ENCODE measurements at places on chromosomes 2 and 18. TPM values are rescaled to one million over a fixed set of nuclear protein-coding genes. Genes with fewer than 3 reads are reported as not detected.
A peak's percentile ranks its signal among the peaks of the same experiment; 100 is the strongest.

DNA sequence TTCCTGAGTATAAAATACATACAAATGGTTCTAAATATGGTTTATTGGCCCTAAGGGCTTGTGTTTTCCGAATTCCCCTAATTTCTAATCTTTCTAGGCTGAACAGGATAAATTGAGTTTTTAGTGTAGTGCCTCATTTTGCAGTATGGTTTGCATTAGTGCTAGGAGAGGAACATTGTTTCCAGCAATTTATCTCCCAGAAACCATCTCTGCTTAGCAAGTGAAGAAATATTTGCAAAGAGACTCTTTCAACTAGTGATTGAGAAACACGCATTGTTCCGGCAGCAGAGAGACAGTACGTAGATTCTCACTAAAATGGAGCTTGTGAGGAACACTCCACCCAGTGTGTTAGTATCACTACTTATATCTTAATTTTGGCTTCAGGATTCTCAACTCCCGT, 177.8 kb upstream of the EPAS1 start:
- no peak for DNase-seq
- H3K4me1 ChIP-seq = peaks cover 15% of the 10 kb centered on the region
- H3K4me3 ChIP-seq = no peak overlapping the region
- no peaks in the 10 kb centered on the region for H3K27me3 ChIP-seq
- H3K27ac ChIP-seq = no peak overlapping the region

DNA sequence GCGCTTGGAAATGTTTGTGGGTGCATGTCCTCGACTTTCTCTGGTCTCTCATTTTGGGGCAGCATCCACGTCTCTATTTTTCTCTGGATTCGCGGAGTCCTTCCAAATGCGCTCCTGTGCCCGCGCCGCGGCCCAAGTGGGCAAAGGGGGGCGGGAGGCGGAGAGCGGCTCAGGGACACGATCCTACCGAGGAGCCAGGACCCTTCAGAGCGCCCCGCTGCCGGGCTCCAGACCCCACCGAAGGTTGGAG, 990 bp downstream of the EPAS1 start:
- H3K4me1 ChIP-seq = peaks cover 10% of the 10 kb centered on the region
- no peaks in the 10 kb centered on the region for H3K27me3 ChIP-seq
- DNase-seq = no peak

- no peaks in the 10 kb centered on the region for H3K27me3 ChIP-seq
- no peaks in the 10 kb centered on the region for H3K36me3 ChIP-seq
- no peak for DNase-seq
- peaks cover 44% of the 10 kb centered on the region for H3K4me1 ChIP-seq
Measured at GRCh38 chr2:40396124-40396523, 55.8 kb downstream of the SLC8A1 start.

- peaks cover 20% of the 10 kb centered on the region for H3K4me1 ChIP-seq
- DNase-seq = no peak
- no peak overlapping the region for H3K27ac ChIP-seq
- H3K36me3 ChIP-seq = no peaks in the 10 kb centered on the region
- H3K4me3 ChIP-seq = no peak overlapping the region
- H3K27me3 ChIP-seq = no peaks in the 10 kb centered on the region
Measured at GRCh38 chr2:200301953-200302858, 4.3 kb upstream of the SPATS2L start.

DNA sequence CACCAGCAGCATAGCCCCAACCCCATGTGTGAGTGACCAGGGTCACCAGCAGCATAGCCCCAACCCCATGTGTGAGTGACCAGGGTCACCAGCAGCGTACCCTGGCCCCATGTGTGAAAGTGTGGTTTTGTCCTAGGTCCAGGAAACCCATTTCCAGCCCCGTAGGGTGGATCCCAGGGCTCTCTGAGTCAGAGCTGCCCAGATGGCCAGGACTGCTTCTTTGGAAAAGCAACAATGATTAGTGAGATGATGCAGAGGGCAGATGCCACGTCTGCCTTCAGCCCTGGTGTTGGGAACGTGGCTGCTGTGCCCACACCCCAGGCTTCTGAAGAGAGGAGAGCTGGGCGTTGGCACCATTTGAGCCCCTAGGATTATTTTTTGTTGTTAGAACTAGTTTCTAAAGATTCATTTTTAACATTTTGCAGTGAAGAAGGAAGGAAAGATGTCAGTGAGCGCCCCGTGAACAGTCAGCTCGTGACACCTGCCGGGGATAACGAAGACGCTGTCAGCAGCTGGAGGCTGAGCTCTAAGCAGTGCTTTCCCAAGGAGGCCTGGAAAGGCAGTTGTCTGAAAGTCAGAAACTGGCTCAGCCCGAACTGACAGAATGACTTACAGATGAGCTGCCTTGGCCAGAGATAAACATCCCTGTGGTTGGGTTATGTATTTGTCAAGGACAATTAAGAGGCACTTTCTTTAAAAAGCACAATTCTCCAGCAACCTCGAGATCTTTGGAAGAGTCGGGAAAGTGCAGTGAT, 32.1 kb upstream of the KCNG2 start:
- no peaks in the 10 kb centered on the region for H3K27me3 ChIP-seq
- no peak overlapping the region for H3K4me3 ChIP-seq
- H3K4me1 ChIP-seq = no peaks in the 10 kb centered on the region
- H3K36me3 ChIP-seq = no peaks in the 10 kb centered on the region
- no peak overlapping the region for H3K27ac ChIP-seq

GRCh38 chr2:69386360-69386759, 667 bp downstream of the GFPT1 start:
- DNase-seq = no peak
- H3K27ac ChIP-seq = peak overlapping the region; percentile 84
- H3K4me1 ChIP-seq = peaks cover 10% of the 10 kb centered on the region
- H3K27me3 ChIP-seq = no peaks in the 10 kb centered on the region

DNA sequence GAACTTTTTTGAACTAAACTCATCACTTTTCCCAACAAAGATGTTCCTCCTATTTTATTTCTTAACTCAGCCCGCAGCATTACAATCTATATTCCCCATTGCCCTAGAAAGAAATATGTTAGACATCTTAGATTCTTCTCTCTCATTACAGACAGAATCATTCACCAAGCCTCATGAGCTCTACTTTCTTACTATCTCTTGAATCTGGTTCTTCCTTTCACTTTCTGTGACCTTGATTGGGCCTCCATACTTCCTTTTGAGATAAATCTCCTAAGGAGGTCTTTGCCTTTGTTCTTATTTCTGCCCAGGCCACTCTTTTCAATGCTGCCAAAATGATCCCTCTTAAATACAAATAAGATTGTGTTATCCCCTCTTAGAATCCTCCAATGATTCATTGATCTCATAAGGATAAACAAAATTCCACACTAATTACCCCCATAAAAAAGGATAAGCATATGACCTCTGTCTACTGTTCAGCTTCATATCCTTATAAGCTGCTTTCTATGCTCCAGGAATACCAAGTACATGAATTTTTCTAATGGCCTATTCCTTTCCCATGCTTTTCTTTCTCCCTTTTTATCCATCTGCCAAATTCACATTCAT, 400.0 kb downstream of the ARHGAP15 start:
- no peaks in the 10 kb centered on the region for H3K36me3 ChIP-seq
- peaks cover 26% of the 10 kb centered on the region for H3K4me1 ChIP-seq
- H3K4me3 ChIP-seq = no peak overlapping the region

DNA sequence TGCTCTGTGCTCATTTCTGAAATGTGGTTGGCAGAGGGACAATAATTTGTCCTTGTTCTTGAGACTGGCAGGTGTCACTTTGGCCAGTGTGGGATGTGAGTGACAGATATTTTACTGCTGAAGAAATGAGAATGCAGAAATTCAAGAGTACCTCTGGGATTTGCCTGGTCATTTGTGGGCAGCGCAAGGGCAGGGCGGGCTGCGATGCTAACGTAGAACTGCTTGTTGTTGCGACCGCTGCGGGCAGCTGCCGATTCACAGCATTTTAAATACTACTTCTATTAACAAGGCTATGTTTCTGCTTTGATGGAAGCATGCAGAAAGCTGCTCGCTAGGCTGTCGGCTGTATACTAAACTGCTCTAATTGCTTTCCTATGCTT, 268.6 kb downstream of the FIGN start:
- no peak for DNase-seq
- H3K27me3 ChIP-seq = no peaks in the 10 kb centered on the region

GRCh38 chr18:54148151-54148550, 76.3 kb downstream of the MBD2 start:
- no peak for DNase-seq
- peaks cover 2% of the 10 kb centered on the region for H3K4me1 ChIP-seq
- H3K36me3 ChIP-seq = no peaks in the 10 kb centered on the region
- no peak overlapping the region for H3K27ac ChIP-seq
- H3K27me3 ChIP-seq = no peaks in the 10 kb centered on the region
- H3K4me3 ChIP-seq = no peak overlapping the region

DNA sequence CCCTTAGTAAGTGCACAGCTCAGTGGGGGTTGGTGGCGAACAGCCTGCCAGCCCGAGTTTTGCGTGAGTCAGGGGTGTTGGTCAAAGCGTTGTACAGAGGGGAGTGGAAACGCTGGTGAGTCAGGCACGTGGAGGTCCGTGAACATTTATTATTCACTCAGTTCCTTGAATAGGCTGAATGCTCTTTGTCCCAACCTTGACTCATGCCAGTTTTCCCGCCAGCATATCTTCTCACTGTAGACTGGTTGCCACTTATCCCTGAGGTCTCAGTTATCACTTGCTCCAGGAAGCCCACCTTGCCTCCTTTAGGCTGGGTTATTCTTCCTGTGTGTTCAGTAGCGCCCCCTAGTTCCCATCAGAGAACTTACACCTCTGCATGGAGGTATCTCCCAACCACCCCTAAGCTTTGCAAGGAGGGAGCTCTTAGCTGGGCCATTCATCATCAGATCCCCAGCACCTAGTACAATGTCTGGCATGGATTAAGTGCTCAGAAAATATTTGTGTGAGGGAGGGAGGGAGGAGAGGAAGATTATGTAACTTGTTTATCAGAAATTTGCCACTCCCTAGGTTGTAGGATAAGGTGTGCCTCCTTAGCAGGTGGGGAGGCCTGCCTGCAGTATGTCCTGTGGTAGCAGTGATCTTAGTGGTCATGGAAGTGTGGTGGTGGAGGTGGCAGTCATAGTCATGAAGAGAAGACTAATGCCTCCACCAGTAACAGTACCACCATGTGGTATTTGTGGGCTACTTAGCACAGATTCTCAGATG, 72.1 kb downstream of the CABLES1 start:
- no peak overlapping the region for H3K4me3 ChIP-seq
- H3K27me3 ChIP-seq = no peaks in the 10 kb centered on the region
- no peak for DNase-seq

DNA sequence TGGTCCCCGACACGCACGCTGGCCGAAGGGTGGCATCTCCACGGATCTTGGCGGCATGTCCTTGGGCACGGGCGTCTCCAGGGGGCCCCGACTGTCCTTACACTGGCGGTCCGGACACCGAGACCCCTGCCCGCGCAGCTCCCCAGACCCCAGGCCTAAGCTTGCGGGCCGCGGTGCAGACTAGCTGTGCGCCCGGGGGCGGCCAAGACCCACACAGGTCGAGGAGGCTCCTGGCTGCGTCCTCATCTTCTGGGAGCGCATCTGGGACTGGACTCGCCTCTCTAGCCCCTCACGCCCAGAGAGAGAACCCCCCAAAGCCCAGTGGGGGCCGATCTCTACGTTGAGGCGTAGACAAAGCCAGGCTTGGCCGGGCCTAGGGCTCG, 475 bp upstream of the TWIST2 start:
- peak overlapping the region; percentile 89 for H3K27ac ChIP-seq
- H3K36me3 ChIP-seq = no peaks in the 10 kb centered on the region
- peaks cover 12% of the 10 kb centered on the region for H3K4me1 ChIP-seq
- H3K27me3 ChIP-seq = no peaks in the 10 kb centered on the region

- no peak for DNase-seq
- no peaks in the 10 kb centered on the region for H3K4me1 ChIP-seq
- H3K27me3 ChIP-seq = no peaks in the 10 kb centered on the region
- no peak overlapping the region for H3K27ac ChIP-seq
Measured at GRCh38 chr18:65206551-65207260, 544.1 kb upstream of the CDH7 start.

DNA sequence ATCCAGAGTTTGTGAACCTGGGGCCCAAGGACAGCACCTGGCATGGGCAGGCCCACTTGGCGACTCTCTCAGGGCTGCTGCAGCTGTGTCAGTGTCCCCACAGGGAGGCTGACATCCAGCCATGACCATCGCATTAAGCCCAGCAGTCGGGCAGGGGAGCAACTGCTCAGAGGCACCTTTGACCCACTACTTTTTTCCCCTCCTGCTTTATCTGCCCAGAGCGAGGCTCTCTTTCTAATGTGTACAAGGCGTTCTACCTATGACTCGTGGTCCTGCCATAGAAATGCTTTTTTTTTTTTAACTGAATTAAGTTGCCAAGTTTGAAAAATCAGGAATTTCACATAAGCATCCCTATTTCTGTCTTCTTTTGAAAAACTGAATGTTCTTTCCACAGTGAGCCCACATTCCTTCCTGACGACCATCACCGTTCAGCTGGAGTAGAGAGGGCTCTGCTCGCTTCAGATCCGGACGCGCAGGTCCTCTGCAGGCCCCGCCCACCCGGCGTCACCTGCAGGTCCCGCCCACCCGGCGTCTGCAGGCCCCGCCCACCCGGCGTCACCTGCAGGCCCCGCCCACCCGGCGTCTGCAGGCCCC, 403 bp upstream of the CLUL1 start:
- no peak overlapping the region for H3K4me3 ChIP-seq
- no peaks in the 10 kb centered on the region for H3K4me1 ChIP-seq
- no peak for DNase-seq
- H3K27me3 ChIP-seq = no peaks in the 10 kb centered on the region
- no peaks in the 10 kb centered on the region for H3K36me3 ChIP-seq

- no peaks in the 10 kb centered on the region for H3K27me3 ChIP-seq
- DNase-seq = no peak
- H3K4me3 ChIP-seq = no peak overlapping the region
- no peaks in the 10 kb centered on the region for H3K36me3 ChIP-seq
- no peaks in the 10 kb centered on the region for H3K4me1 ChIP-seq
Measured at GRCh38 chr18:67043276-67043675, 439.4 kb upstream of the CDH19 start.

Gene TGIF1
- 91.6 TPM for total RNA-seq

Gene SERPINB2
- total RNA-seq = 9.3 TPM

Gene LYPD1
- not detected for total RNA-seq

Gene ACTG2
- total RNA-seq = 251 TPM
